ENCODE measurements at places on chromosomes 16 and 17.

- DNase-seq, result no peak
These were observed 151.9 kb upstream of the GSE1 start for GRCh38 chr16:85461022-85461813.

DNA sequence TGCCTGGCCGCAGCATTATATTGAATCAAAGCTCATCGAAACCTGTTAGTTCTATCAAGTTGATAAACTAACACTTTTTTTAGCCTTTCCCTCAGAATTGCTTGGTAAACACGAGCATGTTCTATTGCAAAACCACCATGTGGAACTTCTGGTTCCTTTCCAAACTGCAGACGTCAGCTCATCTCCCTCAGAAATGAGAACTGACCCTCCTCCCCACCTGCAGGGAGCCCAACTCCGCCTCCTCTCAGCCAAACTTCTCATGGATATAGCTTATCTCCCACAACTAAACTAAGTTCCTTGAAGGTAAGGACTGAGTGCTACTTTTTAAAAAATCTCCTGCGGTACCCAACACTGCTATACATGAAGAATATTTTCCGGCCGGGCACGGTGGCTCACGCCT, 6.7 kb downstream of the SHMT1 start:
- DNase-seq, result no peak

DNA sequence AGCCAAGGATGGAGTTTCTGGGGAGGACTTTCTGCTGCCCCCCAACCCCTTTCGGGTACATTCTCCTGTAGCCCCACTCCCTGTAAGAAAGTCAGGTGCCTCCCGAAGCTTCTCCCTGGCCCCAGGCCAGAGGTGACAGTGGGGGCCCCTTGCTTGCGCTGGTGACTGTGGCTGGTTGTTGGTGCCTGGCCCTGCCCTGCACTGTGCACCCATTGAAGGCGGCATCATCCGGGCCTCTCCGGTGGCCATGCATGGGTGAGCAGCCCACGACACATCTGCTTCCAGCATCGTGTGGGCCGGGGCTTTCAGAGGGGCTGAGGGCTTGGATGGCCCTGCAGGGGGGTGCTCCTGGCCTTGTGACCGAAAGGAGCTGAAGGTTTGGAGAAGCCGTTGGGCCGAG, 297.0 kb downstream of the SEC14L1 start:
- peak; percentile 83 for DNase-seq

DNA sequence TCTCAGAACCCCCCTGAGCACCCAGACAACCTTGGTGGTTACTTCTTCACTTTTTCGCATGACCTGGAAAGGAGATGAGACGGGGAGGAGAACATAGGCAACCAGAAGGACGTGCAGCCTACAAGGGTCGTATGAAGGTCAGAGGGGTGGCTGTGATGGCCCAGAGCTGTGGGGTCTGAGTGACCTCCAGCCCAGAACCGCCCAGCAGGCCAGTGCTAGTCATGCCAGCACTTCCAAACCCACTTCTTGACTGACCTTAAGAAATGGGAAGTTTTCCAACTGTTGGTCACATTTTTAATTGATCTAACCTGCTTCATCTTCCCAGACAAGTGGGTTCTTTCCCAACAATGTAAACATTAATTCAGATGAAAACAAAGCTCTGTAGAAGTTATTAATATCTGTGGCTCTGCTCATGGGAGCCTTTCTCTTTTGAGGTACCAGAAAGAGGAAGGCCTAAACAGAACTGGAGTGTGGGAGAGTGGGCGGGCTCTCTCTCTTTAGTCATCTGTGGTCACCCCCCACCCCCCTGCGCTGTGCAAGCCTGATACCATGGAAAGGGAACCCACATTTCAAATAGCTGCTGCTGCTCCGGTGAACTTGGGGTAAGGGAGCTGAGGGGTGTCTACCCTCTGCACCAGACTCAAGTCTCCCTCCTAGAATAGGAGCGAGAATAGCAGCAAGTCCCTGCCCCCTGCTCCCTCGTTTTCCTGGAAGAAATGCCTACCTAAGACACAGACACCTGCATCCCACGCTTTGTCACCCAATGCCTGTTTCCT, 101.6 kb downstream of the RAB11FIP4 start:
- DNase-seq, result peak; percentile 74

GRCh38 chr17:3474212-3474611, 1.6 kb upstream of the ASPA start:
- DNase-seq, result no peak

DNA sequence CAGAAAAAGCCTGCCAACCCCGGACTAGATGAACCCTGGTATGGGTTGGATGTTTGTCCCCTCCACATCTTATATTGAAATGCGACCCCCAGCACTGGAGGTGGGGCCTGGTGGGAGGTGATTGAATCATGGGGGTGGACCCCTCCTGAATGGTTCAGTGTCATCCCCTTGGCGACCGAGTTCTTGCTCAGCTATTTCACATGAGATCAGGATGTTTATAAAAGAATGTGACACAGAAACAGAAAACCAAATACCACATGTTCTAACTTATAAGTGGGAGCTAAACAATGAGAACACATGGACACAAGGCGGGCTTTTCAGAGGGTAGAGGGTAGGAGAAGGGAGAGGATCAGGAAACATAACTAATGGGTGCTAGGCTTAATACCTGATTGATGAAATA, 576.0 kb upstream of the HSBP1 start:
- no peak for DNase-seq

DNA sequence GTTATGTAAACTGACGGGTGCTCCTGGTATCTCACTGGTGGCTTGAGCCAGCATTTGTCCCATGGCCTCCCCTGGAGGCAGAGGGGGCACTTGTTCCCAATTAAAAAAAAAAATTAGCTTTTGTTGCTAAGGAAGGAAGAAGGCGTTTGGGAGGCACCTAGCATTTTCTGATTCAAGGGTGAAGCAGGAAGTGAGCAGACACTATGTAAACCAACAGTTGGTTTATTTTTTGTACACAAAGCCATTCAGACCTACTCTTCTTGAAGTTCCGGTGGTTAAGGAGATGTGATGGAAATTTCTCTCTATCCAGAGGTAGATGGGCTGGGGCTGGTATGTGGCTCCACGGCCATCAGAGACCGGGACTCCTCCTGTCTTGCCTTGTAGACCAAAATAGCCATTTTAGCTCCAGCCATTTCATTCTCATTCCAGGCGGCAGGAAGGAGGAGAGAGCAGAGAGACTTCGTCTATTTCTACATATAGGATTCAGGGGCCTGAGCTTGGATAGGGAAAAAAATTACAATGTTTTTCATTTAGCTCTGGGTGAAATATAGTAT, 103.0 kb downstream of the SNX29 start:
- DNase-seq, result no peak

- no peak for DNase-seq
These were observed 245.6 kb downstream of the CA10 start for GRCh38 chr17:51912939-51913338.

GRCh38 chr16:70778901-70779309, 22.1 kb downstream of the VAC14 start:
- no peak for DNase-seq

DNA sequence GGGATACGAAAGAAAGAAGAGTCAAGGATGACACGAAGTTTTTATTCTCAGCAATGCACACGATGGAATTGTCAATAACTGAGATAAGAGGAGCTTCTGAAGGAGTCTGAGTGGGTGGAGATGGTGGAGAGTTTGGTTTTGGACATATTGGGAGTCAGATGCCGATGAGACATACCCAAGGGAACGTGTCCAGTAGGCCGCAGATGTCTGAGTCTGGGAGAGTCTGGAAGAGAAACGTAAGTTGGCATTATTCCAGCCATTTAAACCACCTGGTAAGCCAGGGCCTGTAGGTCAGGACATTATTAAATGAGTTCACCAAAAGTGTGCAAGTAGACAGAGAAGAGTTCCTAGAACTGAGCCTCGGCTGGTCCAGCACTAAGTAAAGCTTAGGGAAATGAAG, 478.3 kb upstream of the CDH5 start:
- no peak for DNase-seq

- no peak for DNase-seq
These were observed 3.1 kb downstream of the PHAF1 start for GRCh38 chr16:67112591-67113399.

DNA sequence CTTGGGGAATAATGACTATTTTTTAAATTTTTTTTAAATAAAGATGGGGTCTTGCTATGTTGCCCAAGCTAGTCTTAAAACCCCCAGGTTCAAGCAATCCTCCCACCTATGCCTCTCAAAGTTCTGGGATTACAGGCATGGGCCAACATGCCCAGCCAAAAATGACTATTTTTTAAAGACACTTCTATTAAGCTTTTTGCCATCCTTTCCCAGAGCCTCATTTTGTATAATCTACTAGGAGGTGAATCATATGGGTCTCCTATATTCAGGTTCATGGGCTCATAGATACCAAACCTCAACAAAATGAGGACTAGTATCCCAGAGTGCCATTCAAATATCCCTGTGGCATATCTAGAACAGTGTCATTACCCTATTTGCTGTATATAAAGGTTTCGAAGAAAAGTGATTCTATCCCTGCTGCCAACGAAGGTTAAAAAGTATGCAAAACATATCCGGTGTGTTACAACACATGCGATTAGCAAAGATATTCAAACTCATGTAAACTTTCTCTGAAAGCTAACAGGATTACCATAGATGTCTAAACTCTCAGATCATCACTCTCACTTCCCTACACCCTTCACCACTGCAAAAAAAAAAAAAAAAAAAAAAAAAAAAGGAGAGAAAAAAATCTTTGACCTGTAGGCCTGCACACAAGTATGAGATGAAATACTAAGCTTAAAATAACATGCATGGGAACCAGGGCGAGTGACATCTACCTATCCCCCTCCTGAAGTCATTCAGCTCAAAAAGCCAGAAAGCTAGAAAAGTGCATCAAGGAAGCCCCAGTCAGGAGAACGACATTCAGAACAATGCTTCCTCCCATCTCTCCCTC, 23.5 kb downstream of the XPO6 start:
- DNase-seq, result peak; percentile 76

- no peak for DNase-seq
These were observed 105.5 kb downstream of the MYO1D start for GRCh38 chr17:32771396-32771795.

- no peak for DNase-seq
These were observed 31.9 kb downstream of the USP22 start for GRCh38 chr17:21010705-21011596.

- DNase-seq, result no peak
These were observed 5.1 kb downstream of the ARL4D start for GRCh38 chr17:43403846-43404245.

- no peak for DNase-seq
These were observed 188.0 kb upstream of the TNRC6C start for GRCh38 chr17:77770331-77771105.

DNA sequence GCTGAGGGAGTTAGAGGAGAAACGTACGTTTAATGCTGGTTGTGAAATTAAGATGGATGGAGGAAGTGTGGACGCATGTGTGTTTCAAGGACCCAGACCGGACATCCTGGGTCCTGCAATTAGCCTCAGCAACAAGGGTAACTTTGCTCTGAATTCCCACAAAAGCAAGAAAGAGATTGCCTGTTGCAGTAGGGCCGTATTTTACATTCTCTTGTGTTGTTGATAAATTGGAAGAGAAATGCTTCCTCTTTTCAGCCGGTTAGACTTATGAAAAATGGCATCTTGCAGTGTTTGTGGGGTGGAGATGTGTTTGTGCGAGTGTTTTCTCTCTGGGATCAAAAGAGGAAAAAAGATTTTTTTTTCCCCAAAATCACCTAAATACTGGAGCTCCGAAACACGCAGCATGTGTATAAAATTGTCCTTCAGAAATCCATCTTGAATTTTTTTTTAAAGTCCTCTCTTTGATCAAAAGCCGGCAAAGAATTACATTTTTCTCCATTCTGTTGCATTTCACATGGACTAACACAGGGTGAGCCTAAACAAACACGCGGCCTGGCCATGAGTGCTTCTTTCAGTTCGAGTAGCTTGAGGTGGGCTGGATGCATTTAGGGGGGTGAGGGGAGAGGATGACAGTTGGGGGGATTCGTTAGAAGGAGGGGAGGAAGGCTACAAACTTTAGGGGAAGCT, 251.6 kb downstream of the C16orf95 start:
- DNase-seq, result no peak

- no peak for DNase-seq
These were observed 13.9 kb downstream of the SOCS3 start for GRCh38 chr17:78345791-78346494.

DNA sequence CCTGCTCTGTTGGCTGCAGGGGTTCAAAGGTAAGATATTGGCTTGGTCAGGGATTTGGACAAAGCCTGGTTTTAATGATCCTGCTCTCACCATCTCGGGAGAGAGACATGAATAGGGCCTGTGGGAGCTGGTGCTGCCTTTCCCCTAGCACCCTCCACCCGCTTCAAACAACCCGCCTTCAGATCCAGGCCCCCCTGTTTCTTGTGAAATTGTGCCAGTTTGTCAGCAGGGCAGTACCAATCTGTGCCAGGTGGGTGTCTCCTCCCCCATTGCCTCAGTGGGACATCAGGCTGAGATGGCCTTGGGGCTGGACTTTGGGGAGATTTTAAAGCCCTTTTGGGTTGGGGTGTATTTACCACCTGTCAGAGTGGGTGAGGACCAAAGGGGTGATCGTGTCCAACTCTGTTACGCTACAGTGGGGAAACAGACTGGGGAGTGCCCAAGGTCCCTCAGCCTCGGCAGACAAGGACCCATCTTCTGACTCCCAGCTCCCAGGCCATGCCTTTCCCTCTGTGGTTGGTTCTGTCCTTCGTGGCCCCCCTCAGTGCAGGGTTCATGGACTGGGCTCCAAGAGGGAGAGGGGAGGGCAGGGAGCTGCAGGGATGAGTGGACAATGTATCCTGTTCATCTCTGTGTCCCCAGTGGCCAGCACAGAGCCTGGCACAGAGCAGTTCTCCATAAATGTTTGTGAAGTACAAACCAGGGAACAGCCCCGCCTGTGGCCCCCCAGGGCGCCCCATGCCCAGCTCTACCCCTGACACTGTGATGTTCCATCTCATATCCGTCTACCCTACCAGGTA, 3.3 kb downstream of the ARHGAP23 start:
- DNase-seq, result no peak

DNA sequence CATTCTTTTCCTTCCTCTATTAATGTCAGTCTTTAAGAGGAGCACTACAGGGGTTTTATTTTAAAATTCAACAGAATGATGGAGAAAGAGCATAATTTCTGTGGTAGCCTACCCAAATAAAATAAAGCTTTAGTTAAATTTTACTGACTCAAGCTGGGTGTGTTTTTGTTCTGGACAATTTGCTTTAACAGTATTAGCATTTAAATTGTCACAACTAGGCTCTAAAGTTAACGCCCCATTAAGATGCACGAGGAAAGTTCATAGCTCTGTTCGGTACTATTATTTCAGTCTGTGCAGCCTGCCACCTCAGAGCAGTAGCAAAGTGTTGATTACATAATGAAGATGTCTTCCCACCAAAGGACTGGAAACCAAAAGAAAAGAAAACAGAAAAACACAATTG, 52.0 kb downstream of the CDK12 start:
- DNase-seq, result no peak

- DNase-seq, result no peak
These were observed 3.2 kb downstream of the ZC3H7A start for GRCh38 chr16:11793840-11794239.

GRCh38 chr17:40550608-40551007, 14.7 kb downstream of the CCR7 start:
- DNase-seq, result no peak

All from Karpas-422 (cell line).